ENCODE measurements at places on chromosomes 4 and X.

DNA sequence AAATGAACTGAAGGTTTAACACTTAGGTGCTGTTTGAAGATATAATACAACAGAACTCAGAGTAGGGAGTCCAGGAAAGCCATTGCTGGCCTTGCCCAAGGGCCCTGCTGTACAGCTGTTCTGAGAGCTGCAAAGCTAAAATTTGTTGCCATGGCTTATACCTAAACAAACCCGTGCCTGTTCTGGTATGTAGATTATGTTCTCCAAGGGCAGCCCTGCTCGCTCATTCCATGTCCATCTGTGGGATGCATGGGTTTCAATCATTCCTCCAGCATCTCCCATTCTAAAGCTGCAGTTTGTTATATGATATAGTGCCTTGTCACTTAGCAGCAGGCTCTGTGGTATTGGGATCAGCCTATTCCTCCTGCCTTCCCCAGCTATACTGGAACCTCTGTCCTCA is 80.8 kb upstream of the BMPR1B start:
- no peaks in the 10 kb centered on the region for H3K4me1 ChIP-seq
- H3K4me3 ChIP-seq: no peak overlapping the region
- no peak overlapping the region for H3K27ac ChIP-seq
- H3K36me3 ChIP-seq: no peaks in the 10 kb centered on the region
- H3K27me3 ChIP-seq: no peaks in the 10 kb centered on the region

GRCh38 chrX:98523026-98523425 is 1639.3 kb downstream of the RPA4 start:
- no peak overlapping the region for H3K27ac ChIP-seq
- H3K4me3 ChIP-seq: no peak overlapping the region
- no peaks in the 10 kb centered on the region for H3K27me3 ChIP-seq

DNA sequence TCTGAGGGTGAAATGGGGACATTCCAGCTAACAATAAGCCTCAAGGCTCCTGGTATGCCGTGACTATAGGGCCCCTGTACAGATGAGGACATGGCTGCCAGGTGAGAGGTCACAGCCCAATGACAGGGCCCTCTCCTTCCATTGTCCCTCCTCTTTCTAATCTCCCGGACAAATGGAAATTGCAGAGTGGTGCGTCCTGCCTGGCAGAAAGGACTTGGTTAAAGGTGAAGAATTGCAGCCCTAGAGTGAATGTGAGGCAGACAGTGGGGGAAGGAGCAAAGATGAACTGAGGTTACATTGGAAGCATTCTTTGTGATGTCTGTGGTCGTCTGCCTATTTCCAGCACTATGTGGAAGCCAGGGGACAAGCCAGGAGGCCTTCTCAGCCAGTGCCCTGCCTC is 6.7 kb upstream of the UCP1 start:
- no peak overlapping the region for H3K27ac ChIP-seq
- no peaks in the 10 kb centered on the region for H3K4me1 ChIP-seq
- DNase-seq: no peak
- H3K27me3 ChIP-seq: peaks cover 9% of the 10 kb centered on the region
- H3K36me3 ChIP-seq: no peaks in the 10 kb centered on the region
- H3K4me3 ChIP-seq: no peak overlapping the region

GRCh38 chrX:148878371-148878770 is 378.0 kb downstream of the AFF2 start:
- H3K27ac ChIP-seq: no peak overlapping the region
- no peak for DNase-seq
- H3K36me3 ChIP-seq: no peaks in the 10 kb centered on the region
- peaks cover 4% of the 10 kb centered on the region for H3K27me3 ChIP-seq
- H3K4me3 ChIP-seq: no peak overlapping the region

DNA sequence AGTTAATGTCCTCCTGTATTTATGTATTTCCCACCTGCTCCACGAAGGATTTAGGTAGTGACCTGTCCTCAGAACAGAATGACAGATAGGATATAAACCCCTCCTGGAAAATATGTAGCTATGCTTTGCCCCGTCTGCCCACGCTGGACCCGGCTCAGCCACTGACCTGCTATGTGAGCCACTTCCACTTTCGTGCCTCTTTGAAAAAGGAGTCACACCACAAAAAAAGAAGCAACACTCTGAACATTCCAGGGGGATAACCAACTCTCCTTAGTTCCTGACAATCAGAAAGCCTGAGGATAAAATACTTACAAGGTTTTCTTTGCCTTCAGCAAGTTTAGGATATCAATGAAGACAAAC is 11.1 kb downstream of the ACSL1 start:
- H3K36me3 ChIP-seq: no peaks in the 10 kb centered on the region
- peaks cover 37% of the 10 kb centered on the region for H3K4me1 ChIP-seq
- H3K27ac ChIP-seq: peak overlapping the region; percentile 94
- no peaks in the 10 kb centered on the region for H3K27me3 ChIP-seq

- no peaks in the 10 kb centered on the region for H3K4me1 ChIP-seq
- H3K4me3 ChIP-seq: no peak overlapping the region
- H3K36me3 ChIP-seq: no peaks in the 10 kb centered on the region
- no peak for DNase-seq
Measured at GRCh38 chr4:133856731-133857355, 344.7 kb downstream of the PABPC4L start.

- no peaks in the 10 kb centered on the region for H3K36me3 ChIP-seq
- no peak overlapping the region for H3K4me3 ChIP-seq
- no peaks in the 10 kb centered on the region for H3K27me3 ChIP-seq
- H3K4me1 ChIP-seq: no peaks in the 10 kb centered on the region
Measured at GRCh38 chrX:123348468-123348867, 164.4 kb downstream of the GRIA3 start.

- H3K27ac ChIP-seq: no peak overlapping the region
- peaks cover 4% of the 10 kb centered on the region for H3K27me3 ChIP-seq
- no peak overlapping the region for H3K4me3 ChIP-seq
- H3K36me3 ChIP-seq: no peaks in the 10 kb centered on the region
Measured at GRCh38 chr4:87971866-87972265, 3.6 kb upstream of the SPP1 start.

- no peaks in the 10 kb centered on the region for H3K4me1 ChIP-seq
- no peaks in the 10 kb centered on the region for H3K36me3 ChIP-seq
- no peak overlapping the region for H3K4me3 ChIP-seq
- no peaks in the 10 kb centered on the region for H3K27me3 ChIP-seq
- DNase-seq: no peak
- H3K27ac ChIP-seq: no peak overlapping the region
Measured at GRCh38 chr4:15459706-15460105, 10.0 kb upstream of the CC2D2A start.

GRCh38 chr4:53476232-53477037 is 99.0 kb downstream of the FIP1L1 start:
- no peak overlapping the region for H3K27ac ChIP-seq
- no peaks in the 10 kb centered on the region for H3K4me1 ChIP-seq
- no peaks in the 10 kb centered on the region for H3K36me3 ChIP-seq
- no peaks in the 10 kb centered on the region for H3K27me3 ChIP-seq
- H3K4me3 ChIP-seq: no peak overlapping the region

DNA sequence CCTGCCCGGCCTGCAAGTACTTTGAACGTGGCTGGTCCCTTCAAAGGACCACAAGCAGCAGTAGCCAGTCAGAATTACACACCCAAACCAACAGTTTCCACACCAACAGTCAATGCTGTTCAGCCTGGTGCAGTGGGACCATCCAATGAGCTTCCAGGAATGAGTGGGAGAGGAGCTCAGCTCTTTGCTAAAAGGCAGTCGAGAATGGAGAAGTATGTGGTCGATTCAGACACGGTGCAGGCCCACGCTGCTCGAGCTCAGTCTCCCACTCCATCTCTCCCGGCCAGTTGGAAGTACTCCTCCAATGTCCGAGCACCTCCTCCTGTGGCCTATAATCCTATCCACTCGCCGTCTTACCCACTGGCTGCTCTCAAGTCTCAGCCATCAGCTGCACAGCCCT is 104.4 kb upstream of the MYOZ2 start:
- H3K36me3 ChIP-seq: peaks cover 2% of the 10 kb centered on the region
- H3K27me3 ChIP-seq: no peaks in the 10 kb centered on the region
- no peak overlapping the region for H3K27ac ChIP-seq
- DNase-seq: no peak

DNA sequence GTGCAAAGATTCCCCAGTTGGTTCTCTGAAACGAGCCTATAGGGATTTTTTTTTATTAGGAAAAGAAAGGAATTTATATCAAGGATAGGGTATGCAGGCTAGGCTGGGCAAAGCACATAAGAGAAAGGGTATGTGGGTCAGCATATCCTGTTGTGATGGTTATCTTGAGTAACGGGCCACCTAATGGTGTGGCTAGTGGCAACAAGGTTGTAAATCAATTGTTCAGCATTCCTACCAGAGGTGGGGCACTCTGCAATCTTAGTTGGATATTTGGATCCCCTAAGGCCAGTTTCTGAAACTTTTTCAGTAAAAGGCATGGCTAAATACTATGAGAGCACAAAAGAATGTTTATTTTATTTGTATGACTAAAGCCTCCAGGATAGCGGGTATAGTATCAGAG is 42.7 kb downstream of the DCAF12L1 start:
- DNase-seq: no peak
- no peak overlapping the region for H3K4me3 ChIP-seq
- no peak overlapping the region for H3K27ac ChIP-seq

DNA sequence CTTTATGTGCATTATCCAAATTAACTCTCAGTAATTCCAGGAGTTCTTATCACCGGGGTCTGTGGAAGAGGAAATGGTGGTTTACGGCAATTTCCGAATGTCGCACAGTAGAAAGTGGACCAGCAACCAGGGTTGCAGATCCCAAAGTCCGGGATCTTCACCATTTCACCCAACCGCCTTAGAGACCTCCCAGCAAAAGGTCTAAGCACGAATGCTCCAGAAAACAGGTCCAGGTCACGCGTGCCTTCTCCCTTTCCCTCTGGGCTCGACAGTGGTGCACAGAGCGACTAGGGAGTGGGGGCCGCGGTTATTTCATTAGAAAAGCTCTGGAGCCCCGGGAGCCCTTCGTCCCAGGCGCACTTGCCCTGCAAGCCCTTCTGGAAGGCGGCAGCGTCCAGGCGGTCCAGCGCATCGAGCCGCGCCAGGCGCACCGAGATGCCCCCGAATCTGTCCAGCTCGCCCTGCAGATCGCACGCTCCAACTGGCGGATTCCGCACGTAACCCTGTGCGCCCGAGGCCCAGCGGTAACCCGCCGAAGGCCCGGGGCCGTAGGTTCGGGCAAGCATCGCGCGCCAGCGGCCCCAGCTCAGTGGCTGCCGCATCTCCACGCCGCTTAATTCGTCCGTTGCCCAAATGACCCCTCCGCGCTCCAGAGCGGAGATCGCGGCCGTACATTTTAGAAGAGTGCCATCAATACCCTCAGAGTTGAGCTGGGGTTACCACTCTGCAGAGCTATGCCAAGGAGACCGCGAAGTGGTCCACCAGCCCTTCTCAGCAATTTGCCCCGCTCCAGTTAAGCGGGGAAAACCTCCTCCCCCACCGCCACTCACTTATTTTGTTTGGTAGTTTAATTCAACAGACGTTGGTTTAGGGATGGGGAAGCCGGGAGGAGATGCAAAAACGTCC is at the start of gene NUDT6:
TSS of gene NUDT6 (minus strand) at position 627 of the 906 bp plus-strand sequence. CDS start at position 602, 25 bp downstream.
- peak within 1 kb of the TSS; percentile 92 for H3K4me3 ChIP-seq
- DNase-seq: peak; percentile 86
- no peaks in the 10 kb centered on the region for H3K36me3 ChIP-seq

DNA sequence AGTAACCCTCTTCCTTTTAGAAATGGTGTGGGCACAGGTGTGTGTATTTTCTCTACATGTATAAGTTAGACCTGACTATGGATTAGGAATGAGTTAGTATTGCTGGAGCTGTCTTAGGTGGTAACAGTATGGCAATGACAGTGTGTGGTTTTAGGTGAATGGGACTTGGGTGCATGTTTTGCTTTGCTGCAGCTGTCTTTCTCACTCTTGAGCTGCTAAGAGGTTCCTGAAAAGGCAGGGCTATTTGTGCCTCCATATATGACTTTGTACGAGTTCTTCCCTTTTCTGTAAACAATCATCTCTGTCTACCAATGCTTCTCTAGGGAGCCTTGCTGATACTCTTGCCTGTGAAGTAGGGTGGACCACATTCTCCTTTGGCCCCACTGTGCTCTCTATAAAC is 234.8 kb upstream of the HHIP start:
- H3K27ac ChIP-seq: no peak overlapping the region
- H3K4me1 ChIP-seq: no peaks in the 10 kb centered on the region
- no peaks in the 10 kb centered on the region for H3K36me3 ChIP-seq
- no peaks in the 10 kb centered on the region for H3K27me3 ChIP-seq
- DNase-seq: no peak

DNA sequence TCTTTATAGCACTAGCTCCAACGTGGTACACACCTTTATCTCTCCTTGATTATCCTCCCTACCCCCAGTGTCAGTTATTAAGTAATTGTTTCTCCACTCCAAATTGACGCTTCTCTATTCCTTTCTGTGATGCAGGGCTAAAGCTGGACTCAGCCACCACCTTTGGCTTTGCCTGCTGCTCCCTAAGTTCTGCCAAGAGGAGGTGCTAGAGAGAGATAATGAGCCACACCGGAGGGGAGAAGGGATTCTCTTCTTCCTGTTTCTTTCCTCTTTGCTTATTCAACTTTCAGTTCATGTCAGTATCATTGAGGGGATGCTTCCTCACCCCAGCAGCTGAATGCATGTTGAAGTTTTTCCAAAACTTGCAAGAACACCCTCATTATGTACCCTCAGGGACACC is 176.5 kb downstream of the GBA3 start:
- no peak for DNase-seq
- H3K27me3 ChIP-seq: no peaks in the 10 kb centered on the region
- no peaks in the 10 kb centered on the region for H3K4me1 ChIP-seq
- no peaks in the 10 kb centered on the region for H3K36me3 ChIP-seq
- no peak overlapping the region for H3K4me3 ChIP-seq

DNA sequence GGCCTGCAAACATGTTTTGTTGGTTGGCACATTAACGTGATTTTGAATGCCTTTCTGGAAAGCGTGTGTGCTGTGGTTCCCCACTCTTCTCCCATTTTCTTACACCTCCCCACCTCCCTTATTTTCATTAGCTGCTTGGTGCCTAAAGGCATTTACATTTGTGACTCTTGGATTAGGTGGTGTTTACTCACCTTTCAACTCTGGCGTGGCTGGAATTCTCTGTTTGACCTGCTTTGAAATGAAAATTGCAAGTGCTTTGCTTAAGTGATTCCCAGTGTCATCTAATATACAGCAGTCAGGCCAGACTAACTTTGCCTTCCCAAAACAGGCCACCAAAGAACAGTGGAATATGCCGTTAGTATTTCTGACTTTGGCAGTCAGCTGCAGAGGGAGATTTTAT is 80.5 kb downstream of the NHSL2 start:
- H3K36me3 ChIP-seq: no peaks in the 10 kb centered on the region
- no peak overlapping the region for H3K4me3 ChIP-seq
- H3K4me1 ChIP-seq: no peaks in the 10 kb centered on the region
- no peak overlapping the region for H3K27ac ChIP-seq

DNA sequence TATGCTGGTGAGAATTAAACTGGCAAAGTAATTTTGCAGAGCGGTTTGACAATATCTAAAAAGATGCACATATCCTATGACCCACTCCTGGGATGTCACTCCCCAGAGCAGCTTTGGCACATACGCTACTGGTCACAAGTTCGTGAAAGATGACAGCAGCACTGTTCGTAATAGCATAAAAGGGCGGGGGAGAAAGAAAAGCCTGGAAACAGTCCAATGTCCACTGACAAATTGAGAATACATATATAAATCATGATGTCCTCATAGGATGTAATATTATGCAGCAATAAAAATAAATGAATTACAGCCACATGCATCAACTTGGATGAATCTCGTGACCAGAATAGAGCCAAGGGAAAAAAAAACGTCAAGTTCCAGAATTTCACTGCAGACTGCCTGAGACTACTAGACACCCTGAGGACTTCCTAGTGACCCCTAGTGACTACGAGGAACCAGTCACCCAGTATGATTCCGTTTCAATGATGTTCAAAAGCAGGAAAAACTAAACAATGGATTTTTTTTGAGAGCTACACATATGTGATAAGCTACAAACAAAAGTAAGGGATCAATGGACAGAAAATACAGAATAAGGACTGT is 1.8 kb downstream of the PCSK1N start:
- peaks cover 7% of the 10 kb centered on the region for H3K4me1 ChIP-seq
- no peaks in the 10 kb centered on the region for H3K36me3 ChIP-seq
- no peak overlapping the region for H3K4me3 ChIP-seq
- no peak overlapping the region for H3K27ac ChIP-seq
- H3K27me3 ChIP-seq: peaks cover 2% of the 10 kb centered on the region
- DNase-seq: no peak
